ENCODE measurements at places on chromosomes 4 and X.

GRCh38 chr4:55807556-55807955 lies 12.0 kb upstream of the EXOC1L start:
- no peak for DNase-seq

- no peak for DNase-seq
Measured at GRCh38 chr4:105386012-105386411, 87.8 kb downstream of the PPA2 start.

- peak; percentile 57 for DNase-seq
Measured at GRCh38 chr4:15238720-15239119, 189.1 kb upstream of the C1QTNF7 start.

DNA sequence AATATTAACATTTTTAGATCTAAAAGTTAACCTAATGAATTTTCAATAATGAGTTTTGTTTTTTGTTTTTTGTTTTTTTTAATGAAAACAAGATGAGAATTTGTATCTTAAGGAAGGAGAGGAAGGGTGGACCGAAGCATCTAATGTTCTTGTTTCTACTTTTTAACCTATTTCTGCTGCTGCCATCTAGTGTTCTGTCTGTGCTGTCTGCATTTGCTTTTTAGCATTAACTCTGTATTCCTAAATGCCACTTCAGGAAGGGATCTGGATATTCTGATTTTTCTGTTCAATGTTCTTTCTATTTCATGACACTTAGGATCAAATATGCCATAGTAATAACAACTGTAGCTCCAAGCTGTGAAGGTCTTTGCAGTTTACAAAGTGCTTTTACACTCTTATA lies 161.7 kb downstream of the BRWD3 start:
- peak; percentile 19 for DNase-seq

DNA sequence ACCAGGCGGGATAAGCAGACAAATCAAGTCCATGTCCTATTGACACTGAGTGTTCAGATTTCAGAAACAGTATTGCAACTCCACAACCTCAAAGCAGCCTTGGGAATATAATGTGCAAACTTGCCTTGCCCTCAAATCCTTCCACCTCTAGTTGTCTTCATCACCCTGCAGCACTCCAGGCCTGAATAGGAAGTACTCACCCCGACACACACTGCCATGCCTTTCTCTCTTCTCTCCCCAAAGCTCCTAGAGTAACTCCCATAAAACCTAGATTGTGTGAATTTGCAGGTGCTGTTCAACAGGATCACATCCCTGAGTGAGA lies 19.6 kb downstream of the ACSL1 start:
- no peak for DNase-seq

- no peak for DNase-seq
Measured at GRCh38 chr4:108272046-108272445, 103.3 kb upstream of the LEF1 start.

DNA sequence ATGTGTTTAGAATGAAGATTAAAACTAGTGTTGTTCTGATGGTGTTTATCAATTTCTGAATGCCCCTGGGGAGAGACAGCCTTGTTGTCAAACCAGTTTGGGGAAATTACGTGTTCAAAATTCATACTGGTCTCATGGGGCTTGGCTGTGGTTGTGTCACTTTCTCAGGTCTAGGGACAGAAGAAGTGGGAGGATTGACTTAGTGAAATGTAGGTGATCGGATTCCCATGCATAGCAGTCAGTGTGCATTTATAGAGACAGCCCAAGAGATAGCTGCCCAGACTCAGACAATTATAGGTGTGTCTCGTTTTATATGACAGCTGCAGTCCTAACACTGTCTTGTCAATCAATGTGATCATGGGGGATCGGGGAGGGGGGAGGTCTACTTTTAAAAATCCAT lies 94.4 kb upstream of the CLCN4 start:
- DNase-seq = no peak

GRCh38 chr4:100848841-100849240 lies 331.0 kb upstream of the EMCN start:
- no peak for DNase-seq

- no peak for DNase-seq
Measured at GRCh38 chr4:44446801-44447562, 1.6 kb downstream of the KCTD8 start.

- DNase-seq = peak; percentile 15
Measured at GRCh38 chrX:21176921-21177571, 197.2 kb upstream of the CNKSR2 start.

- no peak for DNase-seq
Measured at GRCh38 chr4:97691111-97691605, 452.1 kb downstream of the STPG2 start.

DNA sequence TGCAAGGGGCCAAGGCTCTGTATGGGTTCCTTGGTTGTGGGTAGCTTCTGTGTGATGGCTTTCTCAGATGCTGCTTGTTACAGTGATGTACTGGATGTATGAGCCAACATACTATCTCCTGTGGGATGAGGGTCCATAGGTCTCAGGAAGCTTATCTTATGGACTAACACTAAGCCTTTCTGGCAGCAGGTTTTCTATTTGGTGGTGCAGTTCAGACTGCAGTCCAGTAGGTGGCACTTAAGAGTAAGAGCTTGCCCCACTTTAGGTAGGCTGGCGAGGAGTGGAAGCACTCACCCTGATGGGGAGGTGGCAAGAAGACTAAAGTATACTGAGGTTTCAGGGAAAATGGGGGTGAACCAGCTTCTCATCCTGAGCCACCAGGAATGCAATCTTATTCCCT lies 306.7 kb upstream of the MAOA start:
- peak; percentile 58 for DNase-seq

DNA sequence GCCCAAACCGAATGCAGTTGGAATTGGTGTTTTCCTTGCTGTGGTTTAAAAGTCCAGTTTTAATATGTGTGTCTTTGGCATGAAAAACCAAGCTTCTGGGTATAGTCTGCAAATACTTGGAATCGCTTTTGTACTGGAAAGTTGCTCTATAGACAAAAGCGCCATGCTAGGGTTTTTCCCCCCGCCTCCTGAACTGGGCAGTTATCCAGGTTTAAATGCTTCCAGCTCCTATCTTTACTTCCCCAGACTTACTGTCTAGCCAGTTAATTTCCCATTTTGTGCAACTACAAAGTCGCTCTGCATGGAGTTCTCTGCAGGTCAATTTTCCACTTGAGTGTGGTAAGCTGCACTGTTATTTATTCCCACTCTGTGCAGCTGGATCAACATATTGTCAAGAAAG lies 2.7 kb downstream of the RASL11B start:
- DNase-seq = no peak

DNA sequence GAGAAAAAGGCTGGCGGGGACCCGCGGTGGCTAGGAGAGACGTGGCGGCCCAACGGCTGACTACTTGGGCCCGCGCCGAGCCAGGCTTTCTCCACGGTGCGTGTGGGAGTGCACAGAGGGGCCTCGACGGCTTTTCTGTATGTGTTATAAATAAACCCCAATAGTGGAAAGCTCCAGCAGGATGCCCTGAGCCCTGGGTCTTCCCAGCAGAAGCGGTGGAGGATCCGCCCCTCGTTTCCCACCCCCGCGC lies 268 bp upstream of the PRRG1 start:
- DNase-seq = no peak

DNA sequence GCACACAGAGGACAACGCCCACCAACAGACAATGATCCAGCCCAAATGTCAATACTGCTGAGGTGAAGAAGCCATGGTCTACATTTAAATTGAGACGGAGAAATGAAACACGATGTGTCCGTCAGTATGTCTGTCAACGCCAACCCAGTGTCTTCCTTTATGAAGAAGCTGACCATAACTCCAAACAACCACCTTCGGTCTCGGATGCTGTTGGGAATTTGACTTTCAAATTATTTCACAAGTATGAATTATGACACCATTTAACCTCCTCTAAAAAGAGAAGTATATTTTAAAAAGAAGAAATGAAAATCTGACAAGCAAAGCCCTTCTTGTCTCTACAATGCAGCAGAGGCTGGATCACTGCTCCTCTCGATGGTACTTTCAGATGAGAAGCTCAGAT lies 123.7 kb upstream of the MAP3K15 start:
- DNase-seq = no peak

- DNase-seq = no peak
Measured at GRCh38 chr4:87014284-87014782, 79.5 kb downstream of the AFF1 start.

GRCh38 chr4:41148292-41148691 lies 66.0 kb downstream of the APBB2 start:
- DNase-seq = no peak

All from kidney tubule cell (primary cell).